SJCRH30 (cell line): ENCODE measurements at places on chromosomes 2 and 18. TPM values are rescaled to one million over a fixed set of nuclear protein-coding genes. Genes with fewer than 3 reads are reported as not detected.

The LIPG gene
- 37.0 and 37.3 TPM in 2 replicates for total RNA-seq

DNA sequence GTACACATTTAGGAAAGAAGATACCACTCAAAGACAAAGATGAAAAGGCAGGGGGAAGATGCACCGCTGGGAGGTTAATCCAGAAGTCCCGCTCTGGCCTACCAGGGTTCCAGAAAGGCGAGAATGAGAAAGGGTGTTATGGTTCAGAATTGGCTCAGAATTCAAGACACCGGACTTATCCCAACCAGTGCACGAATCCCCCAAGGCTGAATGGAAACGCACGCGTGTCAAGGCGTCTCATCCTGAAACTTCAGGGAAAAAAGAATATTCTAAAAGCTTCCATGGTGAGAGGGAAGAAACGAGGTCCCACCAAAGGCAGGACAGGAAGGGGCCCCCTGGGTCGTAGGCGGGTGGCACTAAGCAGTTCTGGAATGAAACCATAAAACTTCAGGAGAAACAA is 71.9 kb downstream of the SLC66A2 start:
- no peak for DNase-seq

GRCh38 chr18:13616525-13617035 is 109.8 kb downstream of the FAM210A start:
- no peak for DNase-seq

The RUFY4 gene
- not detected in 2 replicates for total RNA-seq

DNA sequence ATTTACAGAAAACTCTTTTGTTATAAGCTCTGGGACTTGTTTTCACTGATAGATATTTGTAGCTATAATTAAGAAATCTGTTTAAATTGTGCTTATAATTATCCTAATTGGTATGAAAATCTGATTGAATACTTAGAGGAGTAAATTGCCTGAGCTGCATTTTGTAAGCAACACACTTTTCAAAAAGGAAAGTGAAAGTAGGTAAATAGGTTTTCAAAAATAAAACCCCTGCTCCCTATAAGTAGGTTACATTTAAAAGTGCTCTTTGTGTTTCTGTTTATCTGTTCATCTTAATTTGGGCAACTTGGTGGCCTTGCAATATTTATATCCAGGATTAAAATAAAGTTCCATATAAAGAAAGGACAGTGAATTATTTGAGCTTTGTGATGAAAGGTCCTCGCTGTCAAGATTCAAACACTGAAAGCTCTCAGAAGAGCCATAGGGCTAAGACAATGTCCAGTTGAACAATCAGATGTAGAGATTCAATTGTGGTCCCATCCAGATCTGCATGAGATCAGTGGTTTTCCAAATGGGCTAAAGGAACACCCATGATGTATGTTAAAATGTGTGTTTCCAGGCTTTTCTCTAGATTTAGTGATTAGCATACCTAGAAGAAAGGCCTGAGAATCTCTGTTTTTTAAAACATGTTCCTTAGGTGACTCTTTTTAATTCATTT is 371.6 kb downstream of the RPRM start:
- DNase-seq, result no peak

The DHRS9 gene
- total RNA-seq, result not detected in 2 replicates

The C2orf92 gene
- total RNA-seq, result 1.3 and 2.4 TPM in 2 replicates

- DNase-seq, result no peak
Measured at GRCh38 chr2:197851451-197851850, 47.1 kb downstream of the PLCL1 start.
